ENCODE measurements at places on chromosomes 12 and 14. TPM values are rescaled to one million over a fixed set of nuclear protein-coding genes. Genes with fewer than 3 reads are reported as not detected.

The C12orf50 gene
- 0.17 TPM for total RNA-seq

The CBLN3 gene
- 0.39 TPM for total RNA-seq

The KRT3 gene
- not detected for total RNA-seq

DNA sequence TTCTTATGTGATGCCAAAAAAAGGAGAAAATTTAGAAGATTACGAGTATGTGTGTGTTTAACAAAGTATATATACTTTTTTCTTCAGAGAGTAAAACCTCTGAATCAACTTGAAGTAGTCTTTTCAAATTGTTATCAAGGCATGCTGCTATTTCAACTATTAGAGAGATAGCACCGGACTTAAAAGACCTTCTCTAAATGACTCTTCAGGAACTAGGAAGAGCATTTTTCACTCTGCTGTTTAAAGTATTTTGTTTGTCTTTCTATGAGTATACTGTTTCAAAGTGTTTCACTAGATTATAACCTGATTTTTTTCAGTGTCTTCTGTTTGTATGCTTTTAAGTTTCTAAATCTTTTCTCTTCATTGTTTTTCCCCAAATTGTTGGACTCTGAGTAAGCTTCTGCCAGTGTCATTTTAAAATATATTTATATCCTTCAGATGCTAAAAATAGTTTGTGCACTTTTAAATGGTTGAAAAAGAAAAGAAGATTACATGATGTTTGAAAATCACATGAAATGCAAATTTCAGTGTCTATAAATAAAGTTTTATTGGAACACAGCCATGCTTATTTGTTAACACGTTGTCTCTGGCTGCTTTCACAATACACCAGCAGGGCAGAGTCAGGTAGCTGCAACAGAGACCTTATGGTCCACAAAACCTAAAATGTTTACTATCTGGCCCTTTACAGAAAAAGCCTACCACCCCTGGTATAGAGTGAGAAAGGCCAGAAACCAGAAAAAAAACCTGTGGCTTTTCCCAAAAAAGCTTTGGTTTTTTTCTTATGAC, 21.3 kb downstream of the CRADD start:
- no peaks in the 10 kb centered on the region for H3K36me3 ChIP-seq
- H3K27me3 ChIP-seq: no peaks in the 10 kb centered on the region
- DNase-seq: no peak
- H3K4me3 ChIP-seq: peak overlapping the region; percentile 45

DNA sequence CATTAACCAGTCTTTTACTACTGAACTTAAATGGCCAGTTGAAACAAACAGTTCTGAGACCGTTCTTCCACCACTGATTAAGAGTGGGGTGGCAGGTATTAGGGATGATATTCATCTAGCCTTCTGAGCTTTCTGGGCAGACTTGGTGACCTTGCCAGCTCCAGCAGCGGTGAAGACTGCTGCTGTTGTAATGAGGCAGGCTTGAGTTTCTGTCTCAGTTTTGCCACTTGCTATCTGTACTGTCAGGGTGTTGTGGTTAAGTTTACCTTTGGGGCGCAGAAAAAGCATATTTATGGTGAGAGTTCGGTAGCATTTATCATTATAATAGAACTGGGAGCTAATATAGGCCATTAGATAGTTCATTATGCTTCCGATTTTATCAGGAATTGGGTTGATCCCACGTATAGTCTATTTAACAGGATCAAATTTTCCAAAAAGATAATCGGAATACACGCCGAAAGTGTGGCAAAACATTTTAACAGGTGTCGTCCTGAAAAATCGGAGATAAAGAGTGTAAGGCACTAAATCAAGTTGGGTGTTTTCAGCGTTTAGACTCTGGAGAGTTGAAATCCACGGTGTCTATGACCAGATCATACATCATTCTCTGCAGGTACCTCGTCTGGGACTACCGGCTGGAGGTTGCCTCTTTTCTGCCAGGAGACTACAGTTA, 688 bp upstream of the NECAP1 start:
- H3K4me3 ChIP-seq: peak overlapping the region; percentile 95
- H3K27me3 ChIP-seq: no peaks in the 10 kb centered on the region
- peaks cover 2% of the 10 kb centered on the region for H3K36me3 ChIP-seq

DNA sequence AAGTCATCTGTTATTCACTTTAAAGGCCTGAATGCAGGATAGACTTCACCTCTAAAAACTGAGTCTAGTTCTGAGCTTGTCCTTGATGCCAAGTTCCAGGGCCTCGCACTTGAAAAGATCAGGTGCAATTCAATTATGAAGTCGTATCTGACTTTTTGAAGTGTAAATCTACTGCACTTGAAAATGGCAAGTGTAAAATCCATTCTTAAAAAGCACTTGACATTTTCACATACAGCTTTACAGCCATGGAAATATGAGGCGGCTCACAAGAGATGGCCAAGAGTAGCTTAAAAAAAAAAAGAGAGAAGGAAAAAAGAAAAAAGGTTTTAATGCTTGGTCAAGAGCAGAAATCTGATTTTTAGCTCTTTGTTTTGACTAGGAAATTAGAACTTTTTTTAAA, 172.5 kb downstream of the GXYLT1 start:
- DNase-seq: no peak
- no peak overlapping the region for H3K4me3 ChIP-seq
- peaks cover 5% of the 10 kb centered on the region for H3K4me1 ChIP-seq

DNA sequence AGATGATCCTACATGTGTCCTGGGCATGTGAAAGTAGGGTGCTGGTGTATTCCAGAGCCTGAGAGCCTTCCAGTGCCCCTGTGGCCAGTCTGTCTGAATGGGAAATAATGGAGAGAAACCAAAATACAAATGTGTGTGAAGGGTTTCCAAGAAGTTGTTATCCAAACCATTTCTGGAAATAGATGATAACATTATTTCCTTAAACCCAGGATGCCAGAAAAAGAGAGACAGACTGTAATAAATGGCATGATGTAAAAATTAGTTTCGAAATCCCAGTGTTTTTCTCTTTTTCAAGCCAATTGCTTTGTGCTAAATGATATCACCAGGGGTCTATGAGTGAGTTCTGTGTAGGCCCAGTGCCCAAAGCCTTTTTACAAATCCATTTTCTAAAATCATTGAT, 175.3 kb downstream of the PHLDA1 start:
- H3K4me3 ChIP-seq: no peak overlapping the region
- no peaks in the 10 kb centered on the region for H3K27me3 ChIP-seq

DNA sequence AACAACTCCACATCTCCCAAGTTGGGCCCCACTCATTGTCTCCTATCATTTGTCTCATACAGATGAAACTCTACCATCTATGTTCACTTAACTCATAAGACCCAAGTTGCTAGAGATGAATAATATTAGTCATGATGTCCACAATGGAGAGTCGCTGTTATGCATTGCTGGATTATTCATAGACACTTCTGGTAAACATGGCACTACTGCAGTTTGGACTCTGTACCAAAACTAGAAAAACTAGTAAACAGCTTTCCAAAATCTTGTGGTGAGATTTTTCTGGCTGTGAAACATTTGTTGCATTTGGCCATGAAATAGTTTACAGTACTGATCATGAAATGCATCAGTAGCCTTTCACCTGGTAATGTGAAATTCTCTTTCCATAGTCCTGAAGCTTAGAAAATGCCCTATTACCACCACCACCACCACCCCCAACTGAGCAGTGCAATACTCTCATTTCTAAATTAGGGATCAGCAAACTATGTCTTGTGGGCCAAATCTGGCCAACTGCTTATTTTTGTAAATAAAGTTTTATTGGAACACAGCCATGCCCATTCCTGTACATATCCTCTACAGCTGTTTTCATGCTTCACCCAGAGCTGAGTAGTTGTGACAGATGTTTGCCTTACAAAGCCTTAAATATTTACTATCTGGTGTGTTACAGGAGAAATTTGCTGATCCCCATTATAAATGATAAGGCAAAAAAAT, 236.5 kb downstream of the DPF3 start:
- no peaks in the 10 kb centered on the region for H3K4me1 ChIP-seq
- H3K27me3 ChIP-seq: no peaks in the 10 kb centered on the region
- H3K36me3 ChIP-seq: no peaks in the 10 kb centered on the region
- H3K4me3 ChIP-seq: no peak overlapping the region
- no peak for DNase-seq

GRCh38 chr12:66072135-66072534, 58.4 kb downstream of the LLPH start:
- no peak for DNase-seq
- H3K36me3 ChIP-seq: 0 out of 2 replicates have a peak, but pooled peaks cover 4% of the 10 kb centered on the region
- no peak overlapping the region for H3K27ac ChIP-seq
- no peaks in the 10 kb centered on the region for H3K27me3 ChIP-seq
- no peak overlapping the region for H3K4me3 ChIP-seq
- H3K4me1 ChIP-seq: no peaks in the 10 kb centered on the region

DNA sequence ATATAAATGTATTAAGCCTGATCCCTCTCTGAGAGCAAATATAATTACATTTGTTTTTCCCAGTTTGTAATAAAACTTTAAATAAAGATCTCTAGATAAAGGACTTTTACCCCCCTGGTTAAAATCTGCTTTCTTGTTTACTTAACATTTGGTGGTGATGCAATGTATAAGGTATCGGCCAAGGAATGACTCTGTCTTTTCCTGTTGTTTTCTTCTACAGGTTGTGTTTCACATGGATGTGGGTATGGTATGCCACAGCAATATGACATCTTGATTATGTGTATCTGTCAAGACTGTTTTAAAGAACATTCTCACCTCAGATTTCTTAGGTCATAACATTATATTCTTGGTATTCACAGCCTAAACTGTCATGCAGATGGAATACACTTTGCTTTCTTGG, 210.6 kb upstream of the NOVA1 start:
- DNase-seq: no peak
- peaks cover 6% of the 10 kb centered on the region for H3K36me3 ChIP-seq
- no peaks in the 10 kb centered on the region for H3K4me1 ChIP-seq
- no peak overlapping the region for H3K27ac ChIP-seq
- no peak overlapping the region for H3K4me3 ChIP-seq
- no peaks in the 10 kb centered on the region for H3K27me3 ChIP-seq

DNA sequence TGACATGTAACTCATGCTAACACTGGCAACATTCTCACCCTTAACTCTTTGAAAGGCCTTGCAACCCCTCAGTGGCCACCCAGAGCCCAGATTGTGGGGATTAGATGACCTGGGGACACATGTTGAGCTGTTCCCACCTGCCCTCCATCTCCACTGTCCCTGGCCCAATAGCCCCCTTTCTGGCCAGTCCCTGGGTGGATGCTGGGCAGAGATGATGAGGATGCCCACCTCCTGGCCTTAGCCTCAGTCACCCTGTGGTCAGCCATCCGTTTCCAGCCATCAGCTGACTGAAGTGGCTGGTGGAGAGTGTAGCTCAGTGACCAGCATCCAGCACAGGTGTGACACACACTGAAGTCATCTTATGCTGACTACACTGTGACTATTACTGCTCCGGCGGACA, 4.7 kb downstream of the ANHX start:
- H3K27me3 ChIP-seq: no peaks in the 10 kb centered on the region
- H3K36me3 ChIP-seq: peaks cover 24% of the 10 kb centered on the region
- H3K27ac ChIP-seq: no peak overlapping the region
- no peak for DNase-seq
- H3K4me3 ChIP-seq: no peak overlapping the region

DNA sequence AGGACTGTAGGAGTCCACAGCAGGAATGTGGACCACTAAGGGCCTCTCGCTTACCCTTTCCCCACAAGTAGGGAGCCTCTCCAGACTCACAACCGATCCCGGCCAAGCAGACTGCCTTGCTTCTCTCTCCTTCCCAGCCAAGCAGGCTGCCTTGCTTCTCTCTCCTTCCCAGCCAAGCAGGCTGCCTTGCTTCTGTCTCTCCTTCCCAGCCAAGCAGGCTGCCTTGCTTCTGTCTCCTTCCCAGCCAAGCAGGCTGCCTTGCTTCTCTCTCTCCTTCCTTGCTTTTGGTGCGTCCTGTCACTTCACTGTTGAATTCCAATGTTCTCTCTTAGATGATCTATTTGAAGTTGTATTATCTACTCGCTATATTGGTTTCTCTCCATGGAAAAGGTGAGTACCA, 32.6 kb upstream of the CCND2 start:
- DNase-seq: no peak
- no peaks in the 10 kb centered on the region for H3K4me1 ChIP-seq
- no peaks in the 10 kb centered on the region for H3K27me3 ChIP-seq
- H3K36me3 ChIP-seq: peaks cover 15% of the 10 kb centered on the region

Data from H9 (cell line).